ENCODE measurements at places on chromosomes 3 and 15.
A peak's percentile ranks its signal among the peaks of the same experiment; 100 is the strongest.

DNA sequence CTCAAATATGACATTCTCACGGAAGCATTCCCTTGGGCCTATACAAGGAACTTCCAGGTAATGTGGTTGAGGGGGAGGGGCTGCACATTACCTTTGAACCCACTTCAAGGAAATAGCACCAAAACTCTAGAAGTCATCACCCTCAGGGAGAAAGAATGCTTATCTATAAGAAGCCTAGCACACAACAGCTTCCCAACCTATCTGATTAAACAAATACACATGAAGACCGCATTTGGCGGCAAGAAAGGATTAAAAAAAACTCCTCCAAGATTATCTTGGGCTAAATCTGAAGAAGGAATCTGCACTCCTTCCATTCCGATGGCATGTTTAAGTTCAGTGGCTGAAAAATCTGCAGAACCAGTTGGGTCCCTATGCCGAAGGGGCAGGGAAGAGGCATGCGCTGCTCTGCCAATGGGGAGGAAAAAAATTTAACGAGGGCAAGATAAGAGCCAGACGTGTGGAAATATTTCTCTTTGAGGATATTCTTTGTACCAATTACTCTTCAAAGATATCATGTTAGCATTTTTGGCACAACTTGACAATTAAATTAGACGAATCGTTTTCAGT, 82.0 kb upstream of the WNT5A start:
- no peak for DNase-seq

GRCh38 chr15:31296646-31297574, 29.7 kb upstream of the KLF13 start:
- DNase-seq: no peak

GRCh38 chr15:93617443-93617842, 528.4 kb upstream of the RGMA start:
- no peak for DNase-seq

DNA sequence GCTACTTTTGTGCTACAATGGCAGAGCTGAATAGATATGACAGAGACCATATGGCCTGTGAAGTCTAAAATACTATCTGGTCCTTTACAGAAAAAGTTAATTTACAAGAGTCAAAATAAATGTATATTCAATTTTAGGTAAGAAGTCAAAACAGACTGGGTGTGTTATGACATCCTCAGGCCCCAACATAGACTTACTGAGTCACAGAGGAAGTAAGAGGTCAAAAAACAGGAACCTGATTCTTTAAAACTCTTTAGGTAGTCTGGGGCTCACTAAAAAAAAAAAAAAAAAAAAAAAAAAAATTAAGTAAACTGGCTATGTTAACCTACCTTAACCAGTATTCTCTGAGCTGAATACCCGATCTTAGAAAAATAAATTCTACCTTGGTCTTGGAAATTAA, 13.1 kb downstream of the DNAAF4 start:
- DNase-seq: no peak

- DNase-seq: no peak
Measured at GRCh38 chr3:144185276-144185675, 213.7 kb downstream of the DIPK2A start.

DNA sequence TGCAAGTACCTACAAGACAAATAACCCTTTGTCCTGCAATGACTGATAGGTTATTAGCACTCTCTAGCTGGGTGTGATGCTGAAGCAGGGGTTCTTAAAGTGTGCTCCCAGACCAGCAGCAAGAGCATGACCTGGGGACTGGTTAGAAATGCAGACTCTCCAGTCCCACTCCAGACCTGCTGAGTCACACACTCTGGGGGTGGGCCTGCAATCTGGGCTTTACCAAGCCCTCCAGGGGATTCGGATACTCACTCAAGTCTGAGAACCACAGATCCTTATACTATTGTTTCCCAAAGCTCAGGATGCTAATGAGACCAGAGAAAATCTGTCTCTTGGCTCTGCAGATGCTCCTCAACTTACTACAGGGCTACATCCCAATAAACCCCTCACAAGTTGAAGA, 142.1 kb upstream of the RAD18 start:
- DNase-seq: no peak

- no peak for DNase-seq
Measured at GRCh38 chr3:113034011-113034410, 43.2 kb downstream of the GTPBP8 start.

DNA sequence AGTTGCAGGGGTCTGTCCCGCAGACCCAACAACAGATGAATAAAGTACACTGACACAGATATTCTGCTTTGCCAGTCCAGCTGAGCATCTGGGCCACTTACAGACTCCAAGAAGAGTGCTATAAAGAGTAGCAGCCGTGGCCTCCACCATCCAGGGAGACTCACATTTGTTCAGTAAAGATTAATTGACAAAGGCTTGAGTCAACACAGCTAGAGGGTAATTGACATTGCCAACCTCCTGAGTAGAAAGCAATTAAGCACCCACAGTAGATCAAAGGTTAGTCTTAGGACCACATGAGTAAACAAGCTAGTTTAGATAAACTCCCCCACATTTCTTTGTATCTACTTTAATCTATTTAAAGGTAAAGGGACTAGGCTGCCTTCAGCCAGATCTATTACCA, 16.3 kb upstream of the CRTC3 start:
- no peak for DNase-seq

DNA sequence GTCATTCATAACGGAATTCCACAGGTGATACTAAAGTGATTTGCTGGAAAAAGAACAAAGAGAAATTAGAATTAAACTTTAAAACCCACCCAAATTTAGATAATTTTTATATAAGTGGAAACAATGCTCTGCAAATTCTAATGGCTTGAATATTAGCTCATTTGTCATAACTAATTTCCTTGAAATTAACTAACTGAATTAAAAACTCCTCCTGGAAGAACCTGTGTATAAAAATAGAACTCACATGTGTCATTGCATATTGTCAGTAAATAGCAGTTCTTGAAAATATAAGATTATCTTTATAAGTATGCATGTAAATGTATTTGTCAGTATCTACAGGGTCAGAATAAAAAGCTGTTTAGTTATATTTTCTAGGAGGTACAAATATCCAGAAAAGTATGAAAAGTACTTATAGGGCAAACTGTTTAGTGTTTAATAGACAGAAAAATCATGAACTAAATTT, 16.3 kb downstream of the ZIC1 start:
- DNase-seq: no peak

DNA sequence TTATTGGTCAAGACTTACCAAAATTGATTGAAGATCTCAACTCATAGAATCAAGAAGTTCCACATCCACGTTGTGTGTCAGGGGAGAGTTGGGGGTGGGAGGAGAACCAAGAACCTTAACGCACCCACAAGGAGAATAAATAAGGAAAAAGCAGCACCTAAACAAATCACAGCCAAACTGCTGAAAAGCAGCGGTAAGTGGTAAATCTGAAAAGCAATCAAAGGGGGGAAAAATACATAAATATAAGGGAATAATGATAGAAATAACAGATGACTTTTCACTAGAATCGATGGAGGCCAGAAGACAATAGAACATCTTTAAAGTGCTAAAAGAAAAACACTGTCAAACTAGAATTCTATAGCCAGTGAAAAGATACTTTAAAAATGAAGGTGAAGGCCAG, 20.1 kb upstream of the BHLHE40 start:
- no peak for DNase-seq

DNA sequence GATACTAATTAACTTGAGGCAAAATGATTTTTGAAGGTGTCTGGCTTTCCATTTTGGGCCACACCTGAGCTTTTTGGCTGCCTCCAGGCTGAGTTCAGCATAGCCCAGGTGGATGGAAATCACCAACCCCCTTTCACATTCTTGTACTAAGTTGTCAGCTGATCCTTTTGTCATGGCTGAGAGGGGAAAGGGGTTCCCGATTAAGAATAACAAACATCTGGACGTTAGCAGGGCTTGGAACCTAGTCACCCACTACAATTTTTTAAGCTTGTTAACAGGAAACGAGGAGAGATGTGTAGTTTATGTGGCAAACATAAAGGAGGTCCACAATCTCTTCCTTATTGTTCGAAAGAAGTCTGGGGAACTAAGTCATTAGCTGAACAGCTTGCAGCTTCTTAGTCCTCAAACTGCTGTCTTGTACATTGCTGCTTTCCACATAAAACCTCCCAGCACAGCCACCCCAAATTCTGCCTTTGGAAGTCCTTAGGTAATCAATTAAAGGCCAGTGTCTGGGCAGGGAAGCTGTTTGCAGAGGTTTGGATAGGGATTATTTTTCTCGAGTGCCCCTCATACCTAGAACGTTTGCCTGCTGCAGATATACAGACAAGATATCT, 5.0 kb downstream of the NR2F2 start:
- DNase-seq: no peak

DNA sequence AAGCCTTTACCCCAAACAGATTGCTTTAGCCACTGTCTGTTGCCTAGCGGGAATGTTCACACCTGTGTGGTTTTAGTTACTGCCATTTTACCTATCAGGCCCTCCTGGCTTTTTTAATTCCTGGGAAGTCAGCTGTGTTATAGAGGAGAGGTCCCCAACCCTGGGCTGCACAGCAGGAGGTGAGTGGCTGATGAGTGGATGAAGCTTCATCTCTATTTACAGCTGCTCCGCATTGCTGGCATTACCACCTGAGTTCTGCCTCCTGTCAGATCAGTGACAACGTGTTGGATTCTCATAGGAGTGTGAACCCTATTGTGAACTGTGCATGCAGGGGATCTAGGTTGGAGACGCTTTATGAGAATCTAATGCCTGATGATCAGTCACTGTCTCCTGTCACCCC, 127.0 kb downstream of the MBNL1 start:
- no peak for DNase-seq

DNA sequence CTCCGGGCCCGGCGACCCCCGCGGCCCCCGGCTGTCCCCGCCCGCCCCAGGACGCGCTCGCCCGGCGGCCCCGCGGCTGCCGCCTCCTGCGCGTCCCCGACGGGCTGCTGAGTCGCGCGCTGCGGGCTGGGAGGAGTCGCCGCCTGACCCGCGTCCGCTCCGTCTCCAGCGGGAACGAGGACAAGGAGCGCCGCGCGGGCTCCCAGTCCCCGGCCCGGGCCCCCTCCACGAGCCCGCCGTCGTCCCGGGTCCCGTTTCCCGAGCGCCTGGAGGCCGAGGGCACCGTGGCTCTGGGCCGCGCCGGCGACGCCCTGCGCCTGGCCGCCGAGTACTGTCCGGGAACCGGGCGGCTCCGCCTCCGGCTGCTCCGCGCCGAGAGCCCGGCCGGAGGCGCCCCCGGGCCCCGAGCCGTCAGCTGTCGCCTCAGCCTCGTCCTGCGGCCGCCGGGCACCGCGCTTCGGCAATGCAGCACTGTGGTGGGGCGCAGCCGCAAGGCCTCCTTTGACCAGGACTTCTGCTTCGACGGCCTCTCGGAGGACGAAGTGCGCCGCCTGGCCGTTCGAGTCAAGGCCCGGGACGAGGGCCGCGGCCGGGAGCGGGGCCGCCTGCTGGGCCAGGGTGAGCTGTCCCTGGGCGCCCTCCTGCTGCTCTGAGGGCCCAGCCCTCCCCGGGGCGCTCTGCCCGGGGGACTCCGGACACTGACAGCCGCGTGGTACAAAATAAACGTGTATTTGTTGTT, 1.5 kb downstream of the C2CD4A start:
- peak; percentile 6 for DNase-seq

GRCh38 chr3:25056036-25056755, 371.9 kb upstream of the RARB start:
- DNase-seq: no peak

GRCh38 chr15:39777496-39777895, 5.1 kb downstream of the FSIP1 start:
- no peak for DNase-seq

GRCh38 chr3:190166948-190167347, 46.3 kb upstream of the P3H2 start:
- no peak for DNase-seq

DNA sequence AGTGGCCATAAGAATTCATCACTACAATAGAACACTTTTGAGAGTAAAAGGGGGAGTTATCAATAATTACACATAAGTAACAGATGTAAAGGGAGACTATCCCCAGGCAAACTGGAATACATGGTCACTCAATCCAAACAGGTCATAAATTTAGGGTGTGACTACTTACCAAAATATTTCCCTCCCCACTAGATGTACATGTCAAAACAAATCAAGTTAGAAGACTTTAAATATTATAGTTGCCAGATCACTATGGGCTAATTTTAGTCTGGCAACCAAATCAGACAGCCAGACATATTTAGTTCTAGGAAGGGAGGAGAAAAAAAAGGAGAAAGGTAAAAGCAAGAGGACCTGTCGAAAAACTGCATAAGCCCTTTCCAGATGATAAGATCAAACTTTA, 23.1 kb downstream of the SLC24A5 start:
- no peak for DNase-seq

DNA sequence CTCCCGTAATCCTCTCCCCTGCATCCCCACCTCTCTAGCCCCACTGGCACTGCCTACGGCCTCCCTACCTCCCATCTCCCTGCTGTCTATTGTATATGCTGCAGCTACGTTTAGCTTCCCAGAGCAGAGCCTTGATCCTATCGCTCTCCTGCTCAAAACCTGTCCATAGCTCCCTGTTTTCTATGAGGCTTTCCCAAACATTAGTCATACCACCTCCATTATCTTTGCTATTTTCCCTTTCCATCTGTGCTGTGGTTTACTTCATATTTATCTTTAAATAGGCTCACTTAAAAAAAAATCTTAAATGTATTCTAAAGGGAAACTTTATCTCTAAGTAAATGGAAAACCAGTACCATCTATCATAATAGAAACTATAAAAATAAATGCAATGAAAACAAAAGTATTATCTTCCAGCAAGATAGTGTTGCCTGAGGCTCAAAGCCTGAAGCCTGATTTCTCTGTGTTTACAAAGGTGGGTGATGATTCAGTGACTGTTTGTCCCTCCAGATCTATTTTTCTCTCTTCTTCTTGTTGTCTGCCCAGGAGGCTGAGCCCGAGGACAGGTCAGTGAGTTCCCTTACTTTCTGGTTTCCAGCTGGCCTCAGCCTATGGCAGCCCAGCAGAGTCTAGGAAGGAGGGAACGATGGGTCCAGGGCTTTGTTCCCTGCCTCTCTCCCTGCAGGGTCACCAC, 397.1 kb upstream of the CFAP20DC start:
- DNase-seq: no peak

DNA sequence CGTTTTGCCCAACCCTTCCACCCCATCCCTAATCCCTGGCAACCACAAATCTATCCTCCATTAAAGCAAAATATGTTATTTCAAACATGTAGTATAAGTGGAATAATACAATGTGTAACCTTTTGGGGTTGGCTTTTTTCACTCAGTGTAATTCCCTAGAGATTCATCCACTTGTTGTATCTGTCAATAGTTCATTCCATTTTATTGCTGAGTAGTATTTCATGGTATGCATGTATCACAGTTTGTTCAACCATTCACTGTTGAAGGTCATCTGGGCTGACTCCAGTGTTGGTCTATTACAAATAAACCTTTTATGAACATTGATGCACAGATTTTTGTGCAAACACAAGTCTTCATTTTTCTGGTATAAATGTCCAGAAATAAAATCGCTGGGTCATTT, 38.8 kb downstream of the BSN start:
- no peak for DNase-seq

GRCh38 chr15:91456251-91456718, 356.2 kb downstream of the SV2B start:
- DNase-seq: no peak

- DNase-seq: no peak
Measured at GRCh38 chr3:38210141-38210757, 44.9 kb downstream of the OXSR1 start.

- no peak for DNase-seq
Measured at GRCh38 chr15:80584561-80584964, 110.5 kb upstream of the ABHD17C start.

Measured in activated CD4-positive, alpha-beta T cell treated with anti-CD3 and anti-CD28 coated beads, Interleukin-2, amount 50 U/mL, for 4 hours (primary cell).